CD4-positive, alpha-beta T cell treated with Interleukin-10 for 1 hour (primary cell): ENCODE measurements at places on chromosomes 13 and 19.

DNA sequence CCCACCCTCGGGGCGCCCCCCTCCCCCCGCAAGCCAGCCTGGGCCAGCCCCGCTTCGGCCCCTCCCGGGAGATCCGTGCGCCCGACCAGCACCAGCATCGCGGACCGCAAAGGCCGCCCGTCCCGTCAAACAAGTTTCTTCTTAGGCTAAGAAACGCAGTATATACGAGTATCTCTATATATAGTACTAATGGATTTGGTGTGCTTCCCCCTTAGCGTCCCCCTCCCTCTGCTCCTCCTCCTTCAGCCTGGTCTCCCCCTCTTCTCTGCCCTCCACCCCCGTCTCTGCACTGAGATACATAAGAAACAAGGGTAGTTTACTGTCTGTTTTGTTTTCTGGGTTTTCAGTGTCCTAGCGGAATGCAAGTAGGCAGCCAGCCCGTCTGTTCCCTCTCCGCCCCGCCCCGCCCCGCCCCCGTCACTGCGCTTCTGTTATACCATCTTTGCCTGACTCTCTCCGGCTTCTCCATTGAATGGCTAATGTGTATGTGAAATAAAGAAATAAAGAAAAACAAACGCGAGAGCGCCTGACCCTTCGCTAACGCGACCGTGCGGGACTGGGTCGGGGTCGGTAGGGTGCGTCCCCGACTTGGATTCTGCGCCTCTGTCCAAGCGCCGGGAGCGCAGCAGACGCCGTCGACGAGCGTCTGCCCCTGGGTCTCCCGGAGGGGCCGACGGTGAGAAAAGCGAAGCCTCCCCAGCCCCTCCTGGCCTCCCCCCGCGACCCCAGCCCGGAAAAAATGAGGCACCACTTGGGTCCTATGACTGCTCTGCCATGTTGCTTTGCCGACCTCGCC lies 4.2 kb downstream of the LYL1 start:
- DNase-seq: peak; percentile 50

DNA sequence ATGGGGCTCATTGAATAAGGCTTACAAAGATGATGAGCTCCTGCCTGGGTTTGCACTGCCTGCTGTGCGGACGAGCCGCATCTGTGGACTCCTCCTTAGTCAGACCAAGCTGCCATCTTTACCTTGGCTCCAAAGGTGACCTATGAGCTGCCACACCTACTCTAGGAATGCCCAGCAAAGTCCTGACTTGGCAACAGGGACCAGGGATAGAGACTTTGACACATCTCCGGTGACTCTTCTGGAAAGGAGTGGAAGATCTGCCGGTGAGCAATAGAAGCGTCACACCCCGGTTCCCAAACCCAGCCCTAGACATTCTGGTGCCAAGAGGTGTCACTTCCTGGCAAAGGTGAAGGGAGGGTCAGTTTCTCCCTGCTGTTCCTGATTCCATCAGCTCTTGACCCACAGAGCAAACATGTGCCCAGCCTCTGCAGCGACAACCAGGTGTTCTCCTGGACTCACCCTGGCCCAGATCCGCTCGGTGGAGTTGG lies 50.2 kb upstream of the GTF3A start:
- DNase-seq: no peak

- DNase-seq: no peak
Measured at GRCh38 chr19:35555301-35556005, 8.0 kb downstream of the ATP4A start.

- DNase-seq: no peak
Measured at GRCh38 chr13:110261166-110262081, 45.5 kb downstream of the COL4A1 start.

DNA sequence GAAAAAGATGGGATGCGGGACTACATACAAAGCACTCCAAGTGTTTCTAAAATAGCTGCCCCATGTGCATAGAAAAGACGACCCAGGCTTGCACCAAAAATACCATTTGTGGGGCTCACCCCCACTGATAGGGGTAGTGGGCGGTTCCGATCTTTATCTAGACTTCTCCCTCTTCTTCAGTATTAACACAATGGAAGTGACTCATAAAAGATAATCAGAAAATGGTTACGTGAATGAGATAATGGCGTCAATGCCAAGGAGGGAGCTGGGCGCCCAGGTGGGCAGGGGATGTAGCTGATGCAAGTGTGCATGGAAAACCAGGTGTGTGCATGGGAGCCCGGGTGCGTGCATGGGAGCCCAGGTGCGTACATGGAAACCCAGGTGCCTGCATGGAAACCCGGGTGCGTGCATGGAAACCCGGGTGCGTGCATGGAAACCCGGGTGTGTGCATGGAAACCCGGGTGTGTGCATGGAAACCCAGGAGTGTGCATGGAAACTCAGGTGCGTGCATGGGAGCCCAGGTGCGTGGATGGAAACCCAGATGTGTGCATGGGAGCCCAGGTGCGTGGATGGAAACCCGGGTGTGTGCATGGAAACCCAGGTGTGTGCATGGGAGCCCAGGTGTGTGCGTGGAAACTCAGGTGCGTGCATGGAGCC lies 32.7 kb downstream of the LAMP1 start:
- no peak for DNase-seq

GRCh38 chr13:95676105-95676761 lies 706 bp upstream of the DNAJC3 start:
- peak; percentile 44 for DNase-seq

DNA sequence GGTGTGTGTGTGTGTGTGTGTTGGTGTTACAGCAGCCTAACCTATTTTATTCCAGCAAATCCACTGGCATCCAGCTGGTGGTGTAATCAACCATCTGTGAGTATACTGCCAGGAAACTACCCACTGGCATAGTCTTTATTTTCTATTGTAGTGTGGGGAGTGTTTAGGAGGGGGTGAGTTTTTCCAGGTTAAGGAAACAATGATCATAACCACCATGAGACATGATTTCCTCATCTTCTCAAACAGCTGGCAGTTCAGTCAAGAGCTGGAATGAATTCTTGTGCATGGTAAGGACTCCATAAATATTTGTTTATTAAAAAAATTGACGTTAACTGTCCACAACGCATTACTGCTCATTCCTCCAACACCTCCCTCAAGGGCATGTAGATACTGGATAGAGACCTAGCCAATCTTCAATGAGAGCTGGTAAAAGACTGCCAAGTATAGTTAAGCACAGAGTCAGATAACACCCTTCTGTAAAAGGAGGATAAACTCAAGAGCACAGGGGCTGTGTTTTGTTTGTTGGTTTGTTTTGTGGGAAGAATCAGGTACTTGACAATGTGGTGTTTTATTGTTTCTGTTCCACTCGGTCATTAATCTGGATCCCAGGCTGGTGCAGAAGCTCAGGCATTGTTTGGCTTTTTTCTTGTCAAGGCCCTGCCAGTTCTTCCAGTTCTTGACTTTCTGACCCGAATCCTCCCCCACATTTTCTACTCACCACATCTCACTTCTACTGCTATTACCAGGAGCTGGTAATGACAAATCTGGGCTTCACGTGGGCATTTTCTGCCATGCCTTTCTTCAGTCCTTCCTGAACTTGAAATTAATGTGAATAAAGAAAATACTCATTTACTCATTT lies 31.6 kb upstream of the SLC46A3 start:
- DNase-seq: no peak

GRCh38 chr19:51607077-51607476 lies 23.1 kb downstream of the SIGLEC5 start:
- no peak for DNase-seq

GRCh38 chr19:15439078-15439799 lies 10.5 kb downstream of the WIZ start:
- no peak for DNase-seq

DNA sequence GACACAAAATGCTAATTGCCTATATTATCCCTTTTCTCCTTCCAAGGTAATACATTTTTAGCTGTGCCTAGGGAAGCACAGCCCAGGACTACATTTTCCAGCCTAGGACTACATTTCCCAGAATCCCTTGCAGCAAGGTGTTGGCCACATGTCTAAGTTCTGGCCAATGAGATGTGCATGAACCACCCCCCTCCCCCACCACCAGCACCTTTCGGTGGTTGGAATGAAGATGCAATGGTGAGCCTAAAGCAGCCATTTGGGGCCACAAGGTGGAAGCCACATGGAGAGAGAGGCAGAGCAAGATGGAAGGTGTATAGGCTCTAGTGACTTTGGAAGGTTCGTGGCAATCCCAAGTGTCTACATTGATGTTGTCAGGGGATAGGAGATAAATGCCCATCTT lies 16.2 kb downstream of the UNC13A start:
- peak; percentile 33 for DNase-seq

- no peak for DNase-seq
Measured at GRCh38 chr13:73335210-73335609, 276.4 kb downstream of the KLF5 start.

- DNase-seq: peak; percentile 86
Measured at GRCh38 chr19:45405435-45406225, 761 bp upstream of the PPP1R13L start.

DNA sequence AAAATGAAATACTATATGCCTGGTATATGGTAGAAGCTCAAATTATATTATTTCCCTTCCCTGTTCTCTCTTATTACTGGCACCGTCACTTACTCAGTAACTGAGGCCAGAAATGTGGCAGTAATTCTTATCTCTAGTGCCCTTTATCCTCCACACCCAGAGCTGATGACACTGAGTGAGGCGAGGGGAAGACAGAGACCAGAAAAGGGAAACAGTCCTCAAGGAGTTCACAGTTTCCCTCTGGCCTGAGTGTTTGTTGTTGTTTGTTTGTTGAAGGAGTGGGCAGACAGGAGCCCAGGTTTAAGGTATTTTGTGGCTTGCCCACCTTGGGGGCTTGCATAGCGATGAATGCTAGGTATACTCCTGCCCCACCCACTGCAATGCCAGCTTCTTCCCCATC lies 101.5 kb upstream of the FNDC3A start:
- DNase-seq: no peak

- no peak for DNase-seq
Measured at GRCh38 chr13:22536851-22537250, 643.9 kb upstream of the SGCG start.

- no peak for DNase-seq
Measured at GRCh38 chr13:62123409-62123808, 707.8 kb upstream of the PCDH20 start.

GRCh38 chr13:24192811-24193162 lies 32.3 kb downstream of the SPATA13 start:
- no peak for DNase-seq

DNA sequence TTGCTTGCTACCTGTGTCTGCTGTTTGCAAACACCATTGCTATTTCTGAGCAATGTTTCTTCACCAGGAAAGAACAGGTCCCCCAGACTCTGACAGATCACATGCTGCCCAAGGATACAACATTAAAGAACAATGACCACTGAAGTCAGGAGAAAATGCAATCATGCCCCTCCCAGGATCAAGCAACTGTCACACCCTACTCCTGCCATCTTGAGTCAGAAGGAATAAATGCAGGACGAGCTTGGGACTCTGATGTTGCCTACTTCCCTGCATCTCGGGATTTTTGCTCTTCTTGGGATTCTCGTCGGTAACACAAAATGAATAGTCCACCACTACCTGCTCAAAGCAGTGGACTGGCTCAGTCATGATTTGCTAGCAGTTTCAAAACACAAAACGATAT lies 490.6 kb downstream of the COG6 start:
- no peak for DNase-seq

GRCh38 chr19:56159622-56160271 lies 16.1 kb upstream of the GALP start:
- DNase-seq: no peak

- DNase-seq: peak; percentile 33
Measured at GRCh38 chr19:19064811-19065745, 1.3 kb downstream of the SLC25A42 start.

DNA sequence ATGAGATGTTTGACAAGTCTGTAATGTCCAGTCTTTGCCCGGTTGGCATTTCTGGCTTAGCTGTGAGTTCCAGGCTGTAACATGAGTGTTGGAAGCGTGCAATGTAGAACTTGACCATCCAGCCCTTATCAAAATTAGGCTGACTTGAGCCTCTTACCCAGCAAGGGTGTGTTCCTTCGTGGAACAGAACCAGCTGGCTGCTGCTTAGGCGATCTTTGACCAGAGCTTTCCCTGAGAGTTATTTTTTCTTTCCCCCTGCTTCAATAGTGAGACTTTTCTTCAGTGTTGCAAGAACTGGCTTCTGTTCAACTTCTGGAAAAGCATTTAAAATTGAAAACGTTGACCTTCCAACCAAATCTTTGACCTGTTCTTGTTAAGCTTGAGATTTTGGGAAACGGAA lies 6.5 kb downstream of the TNFSF13B start:
- DNase-seq: no peak

GRCh38 chr13:104086759-104087158 lies 1020.5 kb upstream of the SLC10A2 start:
- DNase-seq: no peak

DNA sequence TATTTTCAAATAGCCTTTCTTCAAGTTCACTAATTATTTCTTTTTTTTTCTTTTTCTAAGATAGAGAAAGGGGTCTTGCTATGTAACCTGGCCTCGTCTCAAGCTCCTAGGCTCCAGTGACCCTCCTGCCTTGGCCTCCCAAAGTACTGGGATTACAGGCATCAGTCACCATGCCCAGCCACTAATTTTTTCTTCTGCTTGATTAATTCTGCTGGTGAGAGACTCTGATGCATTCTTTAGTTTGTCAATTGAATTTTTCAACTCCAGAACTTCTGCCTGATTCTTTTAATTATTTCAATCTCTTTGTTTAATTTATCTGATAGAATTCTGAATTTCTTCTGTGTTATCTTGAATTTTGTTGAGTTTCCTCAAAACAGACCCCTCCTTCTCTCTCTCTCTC lies 11.4 kb downstream of the BLOC1S3 start:
- no peak for DNase-seq

- no peak for DNase-seq
Measured at GRCh38 chr19:41868989-41869300, 8.1 kb upstream of the CD79A start.

DNA sequence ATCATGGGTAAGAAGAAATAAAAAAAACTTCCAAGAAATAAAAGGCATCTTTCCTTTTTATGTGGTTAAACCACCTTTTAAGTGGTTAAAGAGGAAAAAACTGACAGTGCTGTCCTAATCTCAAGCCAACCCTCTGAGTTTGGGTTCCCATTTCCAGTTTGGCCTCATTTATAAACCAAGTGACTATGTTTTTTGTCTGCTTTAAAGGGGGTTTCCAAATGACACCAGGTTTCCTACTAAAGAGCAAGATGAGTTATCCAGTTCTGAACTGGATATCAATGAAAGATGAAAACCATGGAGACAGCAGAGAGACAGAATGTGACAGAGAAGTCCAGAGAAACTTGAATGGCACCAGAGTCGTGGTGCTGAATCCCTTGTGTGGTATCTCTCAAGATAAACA lies 251.5 kb downstream of the ABCC4 start:
- DNase-seq: no peak

DNA sequence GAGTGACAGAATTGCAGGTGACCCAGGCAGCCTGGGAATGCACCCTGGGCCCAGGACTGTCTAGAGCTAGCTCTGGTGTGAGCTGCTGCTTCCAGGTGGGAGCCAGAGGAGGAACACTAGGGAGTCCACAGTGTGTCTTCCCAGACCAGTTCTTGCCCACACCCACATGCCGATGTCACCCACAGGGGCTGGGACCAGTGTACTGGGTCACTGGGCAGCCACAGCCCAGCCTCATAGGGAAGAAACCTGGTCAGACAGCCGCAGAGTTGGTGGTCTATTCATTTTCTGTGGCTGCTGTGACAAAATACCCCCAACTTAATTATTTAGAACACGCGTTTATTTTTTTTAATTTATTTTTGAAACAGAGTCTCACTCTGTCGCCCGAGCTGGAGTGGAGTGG lies 3.1 kb downstream of the RNF225 start:
- DNase-seq: no peak

GRCh38 chr19:45173816-45174215 lies 4.2 kb downstream of the TRAPPC6A start:
- DNase-seq: no peak
